ENCODE measurements at places on chromosomes 4 and X. TPM values are rescaled to one million over a fixed set of nuclear protein-coding genes. Genes with fewer than 3 reads are reported as not detected.

Gene AFM
- total RNA-seq, result not detected

Gene CPLX1
- 0.30 TPM for total RNA-seq

Gene HAND2
- 1.1 TPM for total RNA-seq

Gene ARHGAP4
- total RNA-seq, result 14.4 TPM

Gene SPON2
- 46.1 TPM for total RNA-seq

Gene FAM47A
- total RNA-seq, result not detected

Gene TEX11
- not detected for total RNA-seq

Gene UCHL1
- 12.2 TPM for total RNA-seq
